Neural crest cell (in vitro differentiated cells): ENCODE measurements at places on chromosomes 12 and 14.

GRCh38 chr12:127340381-127340780 is 926.6 kb upstream of the TMEM132C start:
- no peak for DNase-seq

GRCh38 chr14:77251870-77252269 is 19.1 kb downstream of the NGB start:
- no peak for DNase-seq

DNA sequence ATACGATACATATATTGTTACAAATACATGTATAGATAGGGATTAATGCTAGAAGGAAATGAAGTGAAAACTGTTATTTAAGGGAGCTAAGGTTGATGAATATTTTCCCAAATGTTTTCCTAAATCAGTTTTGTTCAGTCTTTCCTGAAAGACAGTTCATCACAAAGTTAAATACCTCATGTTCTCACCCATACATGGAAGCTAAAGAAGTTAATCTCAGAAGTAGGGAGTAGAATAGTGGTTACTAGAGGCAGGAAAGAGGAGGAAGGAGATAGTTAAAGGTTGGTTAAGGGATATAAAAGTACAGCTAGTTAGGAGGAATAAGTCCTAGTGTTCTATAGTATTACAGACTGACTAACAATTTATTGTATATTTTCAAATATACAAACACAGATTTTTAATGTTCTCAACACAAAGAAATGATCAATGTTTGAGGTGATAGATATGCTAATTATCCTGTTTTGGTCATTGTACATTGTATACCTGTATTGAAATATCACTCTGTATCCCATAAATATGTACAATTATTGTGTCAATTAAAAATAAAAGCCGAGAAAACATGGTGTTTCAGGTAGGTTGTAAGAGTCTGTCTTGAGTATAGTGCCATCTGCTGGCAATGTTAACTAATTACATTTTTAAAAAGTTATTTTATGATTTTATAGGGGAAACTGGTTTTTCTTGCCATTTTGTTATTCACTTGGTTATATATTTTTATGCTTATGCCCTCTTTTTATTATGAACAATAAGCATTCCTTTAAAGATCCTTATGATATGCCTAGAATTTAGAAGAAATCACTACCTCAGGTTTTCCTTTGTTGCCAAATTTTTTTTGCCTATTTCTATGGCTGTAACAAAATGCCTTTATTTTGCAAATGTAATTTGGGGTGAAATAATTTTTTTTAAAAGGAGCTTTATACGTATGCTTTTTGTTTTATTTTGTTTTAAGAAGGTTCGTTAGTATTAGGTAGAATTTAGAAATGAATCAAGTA is 26.9 kb downstream of the ZDHHC17 start:
- no peak for DNase-seq

DNA sequence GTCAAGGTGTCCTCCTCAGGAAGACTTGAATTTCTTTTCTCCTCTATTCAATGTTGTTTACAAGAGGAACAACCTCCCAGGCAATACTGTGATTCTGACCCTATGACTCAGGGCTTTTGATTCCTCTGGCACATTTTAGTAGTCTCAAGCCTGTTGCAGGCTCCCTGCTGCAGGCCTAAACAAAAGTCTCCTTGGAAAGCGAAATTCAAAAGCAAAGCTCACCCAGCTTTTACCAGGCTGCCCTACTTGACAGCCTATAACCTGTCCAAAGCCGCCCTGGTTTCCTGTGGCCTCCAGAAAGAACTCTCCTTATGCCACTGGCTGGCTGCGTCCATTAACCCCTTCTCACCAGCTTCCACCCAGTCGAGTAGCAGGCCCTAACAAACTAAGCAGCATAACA is 11.6 kb downstream of the FGD6 start:
- peak; percentile 1 for DNase-seq

DNA sequence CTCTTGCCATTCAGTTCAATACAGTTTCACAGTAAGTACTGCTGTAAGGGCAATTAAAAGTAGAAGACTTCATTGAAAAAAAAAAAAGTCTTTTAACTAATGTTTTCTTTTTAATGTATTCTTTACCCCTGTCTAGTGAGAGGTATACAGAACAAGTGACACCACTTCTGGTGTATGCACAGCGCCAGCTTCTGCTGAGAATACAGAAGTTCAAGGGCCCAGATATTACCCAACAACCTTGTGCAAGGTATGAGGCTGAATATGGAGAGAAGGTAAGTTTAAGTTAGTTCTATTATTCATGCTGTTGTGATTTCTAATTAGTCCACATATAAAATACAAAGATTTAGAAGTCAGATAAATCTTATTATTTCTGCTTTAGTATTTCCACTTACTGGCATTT is 168.7 kb downstream of the CFAP54 start:
- DNase-seq = no peak

GRCh38 chr12:3453206-3453989 is 37.6 kb upstream of the PRMT8 start:
- no peak for DNase-seq

DNA sequence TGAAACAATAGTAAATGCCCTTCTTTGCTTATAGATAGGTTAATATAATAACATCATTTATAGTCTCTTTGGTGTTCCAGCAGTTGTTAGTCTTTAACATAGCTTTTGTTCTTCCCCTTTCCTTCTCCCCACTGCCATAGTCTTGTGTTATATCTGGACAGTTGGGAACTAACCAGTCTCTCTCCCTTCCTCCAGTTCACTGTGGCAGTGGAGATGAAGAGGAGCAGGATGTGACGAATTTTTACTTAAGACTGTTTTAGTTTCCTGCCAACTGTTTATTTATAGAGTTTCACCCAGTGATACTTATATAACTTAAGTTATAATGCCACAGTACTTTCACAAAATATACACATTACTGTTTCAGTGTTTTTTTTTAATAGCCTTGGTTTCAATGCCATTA is 277.4 kb downstream of the PDZRN4 start:
- DNase-seq = no peak
